AG04449 (cell line): ENCODE measurements at places on chromosomes 2 and 18.

DNA sequence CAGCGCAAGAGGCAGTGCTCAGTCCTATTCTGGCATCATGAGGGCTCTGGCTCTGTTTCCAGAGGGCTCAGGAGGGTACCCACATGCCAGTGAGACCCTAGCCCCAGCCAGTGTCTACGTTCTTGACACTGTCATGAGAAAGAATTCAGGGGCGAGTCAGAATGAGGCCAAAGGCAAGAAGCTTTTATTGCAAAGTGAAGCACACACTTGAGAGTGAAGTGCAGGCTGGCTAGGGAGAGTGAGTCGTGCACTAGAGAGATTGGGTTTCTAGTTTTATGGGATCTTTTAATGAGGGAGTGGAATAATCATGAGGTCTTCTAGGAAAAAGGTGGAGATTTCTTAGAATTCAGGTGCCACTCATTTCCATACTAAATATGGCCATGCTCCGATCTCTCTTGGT lies 164.1 kb downstream of the DCDC2C start:
- DNase-seq: no peak

GRCh38 chr2:159186462-159186861 lies 100.0 kb downstream of the WDSUB1 start:
- DNase-seq: no peak

DNA sequence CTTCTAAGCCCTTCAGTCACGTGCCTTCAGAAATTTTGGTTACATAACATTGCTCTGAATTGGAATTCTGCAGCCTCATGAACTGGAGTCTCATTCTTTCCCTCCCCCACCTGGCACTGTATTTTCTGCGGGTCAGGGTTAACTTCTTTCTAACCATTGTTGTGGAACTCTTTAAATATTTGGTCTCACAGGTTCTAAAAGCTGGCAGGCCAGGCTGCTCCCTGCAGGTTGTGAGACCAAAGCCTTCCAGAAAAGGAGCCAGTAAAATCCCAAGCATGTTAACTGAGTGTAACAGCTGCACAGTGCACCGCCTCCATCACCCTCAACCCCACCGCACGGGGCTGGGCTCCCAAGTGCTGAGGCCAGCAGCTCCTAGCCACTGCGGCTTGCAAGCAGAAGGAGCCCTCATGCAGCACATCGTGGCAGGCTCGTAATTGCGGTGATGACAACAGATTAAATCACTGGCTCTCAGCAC lies 174.1 kb upstream of the ALPP start:
- DNase-seq: no peak

DNA sequence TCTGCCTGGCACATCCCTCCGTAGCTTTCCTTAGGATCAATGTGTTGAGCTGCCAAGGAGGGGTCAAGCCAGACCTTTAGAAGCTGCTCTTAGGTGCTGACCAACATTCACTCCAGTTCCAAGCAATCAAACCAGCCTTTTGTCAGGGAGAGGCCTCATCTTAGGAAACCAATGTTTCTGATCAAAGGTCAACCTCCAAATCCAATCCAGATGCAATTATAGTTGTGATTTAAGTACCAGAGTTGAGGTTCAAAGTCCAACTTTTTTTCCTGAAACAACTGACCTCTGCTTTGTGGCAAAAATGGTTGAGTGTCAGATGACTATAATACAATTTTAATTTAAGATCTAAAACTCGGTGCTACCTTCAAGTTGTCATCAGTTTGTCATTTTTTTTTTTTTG lies 303.4 kb downstream of the ALK start:
- no peak for DNase-seq

- no peak for DNase-seq
Measured at GRCh38 chr2:67782443-67782842, 280.4 kb downstream of the C1D start.

GRCh38 chr2:32284321-32284720 lies 6.6 kb downstream of the YIPF4 start:
- no peak for DNase-seq

DNA sequence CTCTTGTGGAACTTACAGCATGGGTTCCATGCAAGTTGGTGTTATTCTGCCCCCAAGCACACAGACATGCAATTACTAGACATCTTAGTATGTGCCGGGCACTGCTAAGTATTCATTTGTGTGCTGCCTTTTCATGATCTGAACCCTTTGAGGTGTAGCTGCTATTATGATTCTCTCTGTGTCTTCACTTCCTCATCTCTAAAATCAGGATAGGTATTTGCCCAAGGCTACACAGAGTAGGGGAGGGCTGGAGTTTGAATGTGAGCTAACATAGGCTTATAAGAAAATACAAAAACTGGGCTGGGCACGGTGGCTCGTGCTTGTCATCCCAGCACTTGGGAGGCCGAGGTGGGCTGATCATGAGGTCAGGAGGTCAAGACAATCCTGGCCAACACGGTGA lies 27.2 kb downstream of the FASTKD2 start:
- no peak for DNase-seq

DNA sequence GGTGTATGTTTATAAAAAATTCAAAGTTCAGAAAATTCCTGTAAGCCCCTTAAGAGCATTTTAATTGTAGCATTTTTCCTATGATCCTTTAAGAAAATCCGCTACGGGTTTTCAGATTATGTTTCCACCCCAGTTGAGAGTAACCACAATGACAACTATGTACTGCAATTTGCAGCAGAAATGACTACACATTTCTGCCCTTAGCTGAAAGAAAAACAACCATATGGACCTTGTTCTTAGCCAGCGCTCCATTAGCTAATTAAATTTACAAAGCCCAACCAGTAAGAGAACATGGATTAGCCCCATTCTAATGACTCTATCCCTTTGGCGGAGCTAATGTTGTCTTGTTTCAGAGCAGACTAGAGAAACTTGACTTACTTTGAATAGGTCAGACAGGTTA lies 247.6 kb downstream of the SLC8A1 start:
- DNase-seq: no peak

GRCh38 chr18:65269375-65269774 lies 481.4 kb upstream of the CDH7 start:
- DNase-seq: no peak

DNA sequence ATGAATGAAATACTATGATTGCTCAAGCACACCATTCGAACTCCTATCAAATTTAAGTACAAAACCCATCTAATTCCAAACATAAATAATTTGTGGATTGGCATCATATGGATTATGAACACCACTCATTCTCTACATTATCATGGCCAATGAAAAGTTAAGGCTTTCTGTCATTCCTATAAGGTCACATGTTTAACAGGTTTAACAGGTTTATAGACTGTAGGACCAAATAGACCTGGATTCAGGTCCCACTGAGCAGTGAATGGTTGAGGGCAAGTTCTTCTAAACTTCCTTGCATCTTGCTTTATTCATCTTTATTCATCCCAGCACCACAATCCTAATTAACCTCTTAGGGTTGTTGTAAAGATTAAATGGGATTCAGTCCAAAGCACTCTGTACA lies 33.4 kb downstream of the FBXO36 start:
- DNase-seq: no peak

GRCh38 chr2:147223553-147224060 lies 621.2 kb upstream of the ACVR2A start:
- DNase-seq: no peak

- no peak for DNase-seq
Measured at GRCh38 chr18:56276466-56276865, 361.9 kb downstream of the TXNL1 start.

- no peak for DNase-seq
Measured at GRCh38 chr18:74631623-74632350, 34.1 kb downstream of the ZNF407 start.

DNA sequence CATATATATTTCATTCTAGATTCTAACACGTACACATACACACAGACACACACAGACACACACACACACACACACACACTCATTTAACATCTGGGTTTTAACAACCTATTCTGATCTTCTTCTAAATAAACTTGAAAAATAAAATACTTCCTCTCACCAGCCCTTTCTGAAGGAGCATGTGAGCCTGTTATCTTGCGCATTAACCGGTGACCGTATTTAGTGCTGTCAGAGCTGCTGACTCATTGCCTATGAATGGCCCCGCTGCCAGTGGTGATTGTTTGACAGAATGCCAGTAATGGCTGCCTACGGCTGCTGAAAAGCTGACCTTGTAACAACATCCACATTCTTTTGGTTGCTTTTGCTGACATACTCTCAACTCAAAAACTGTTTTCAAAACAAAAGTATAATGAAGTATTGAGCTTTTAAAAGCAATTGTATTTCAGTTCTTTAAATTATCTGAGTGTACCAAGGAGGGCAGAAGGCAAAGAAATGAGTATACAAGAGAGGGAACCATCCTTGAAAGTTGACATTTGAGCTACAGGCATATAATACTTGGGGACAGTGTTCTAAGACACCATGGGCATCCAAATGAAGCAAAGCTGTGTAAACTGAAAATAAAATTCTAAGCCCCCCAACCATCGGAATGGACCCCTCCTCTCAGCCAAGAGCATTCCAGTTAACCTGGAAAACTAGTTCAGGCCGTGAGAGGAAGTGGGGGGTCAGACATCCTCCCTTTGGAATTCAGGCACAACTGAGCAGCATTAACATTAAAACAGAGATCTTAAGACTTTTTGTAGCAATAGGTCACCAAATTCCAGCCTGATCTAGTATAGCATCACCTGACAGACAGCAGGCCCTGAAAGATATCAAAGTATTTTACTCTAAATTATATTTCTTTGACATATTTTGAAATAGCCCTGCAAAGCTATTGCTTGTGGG lies 50.2 kb upstream of the DTNA start:
- peak; percentile 84 for DNase-seq

DNA sequence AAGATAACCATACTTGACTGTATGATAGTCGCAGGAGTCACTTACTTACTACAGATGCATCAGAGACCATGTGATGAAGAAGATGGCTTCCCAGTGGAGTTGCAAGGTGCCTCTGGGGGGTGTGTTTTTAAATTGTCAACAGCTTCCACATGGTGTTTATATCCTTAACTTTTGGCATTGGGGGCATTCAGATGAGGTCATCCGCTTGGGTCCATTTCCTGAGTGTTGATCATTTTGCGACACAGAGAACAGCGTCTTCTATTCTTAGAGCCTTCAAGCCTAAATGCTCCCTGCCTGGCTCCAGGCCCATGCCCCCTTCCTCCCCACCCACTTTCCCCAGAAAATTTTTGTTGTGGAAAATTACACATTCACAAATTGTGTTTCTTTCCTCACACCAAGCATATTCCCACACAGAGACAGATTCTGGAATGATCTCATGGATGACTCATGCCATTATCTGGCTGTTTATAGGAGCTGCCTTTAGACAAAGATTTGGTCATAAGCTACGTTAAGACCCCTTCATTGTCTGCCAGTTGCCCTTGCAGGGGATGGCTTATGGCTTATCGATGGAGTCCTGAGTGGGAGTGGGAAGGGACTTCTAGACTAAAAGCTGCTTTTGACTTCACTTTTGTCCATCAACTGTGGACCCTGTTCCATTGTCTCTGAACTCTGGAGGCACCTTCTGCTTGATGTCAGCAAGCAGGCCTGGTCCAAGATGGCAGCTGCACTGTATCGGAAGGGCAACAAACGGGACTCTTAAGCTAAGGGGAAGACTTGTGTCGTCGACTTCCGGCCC lies 91.8 kb downstream of the CABLES1 start:
- DNase-seq: no peak

DNA sequence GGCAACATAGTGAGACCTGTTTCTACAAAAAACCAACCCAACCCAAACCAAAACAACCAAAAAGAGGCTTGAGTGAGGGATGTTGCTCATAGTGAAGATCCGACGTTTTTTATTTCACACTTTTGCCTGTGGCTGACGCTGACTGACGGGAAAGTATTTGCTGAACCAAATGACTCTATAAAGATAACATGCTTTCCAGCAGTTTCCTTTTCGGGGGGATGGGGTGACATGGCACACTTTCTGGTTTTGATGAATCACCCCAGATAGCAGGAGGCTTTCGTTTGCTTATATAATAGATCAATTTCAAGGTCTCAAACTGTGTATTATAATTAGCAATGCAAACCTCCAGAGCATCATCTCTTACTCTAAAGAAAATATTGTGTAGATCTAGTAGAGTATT lies 150.8 kb downstream of the AQP4 start:
- no peak for DNase-seq
